ENCODE measurements at places on chromosomes 4 and X. TPM values are rescaled to one million over a fixed set of nuclear protein-coding genes. Genes with fewer than 3 reads are reported as not detected.

MAGEB1 gene
- not detected for total RNA-seq

SLC16A2 gene
- 28.5 TPM for total RNA-seq

CLDN34 gene
- not detected for total RNA-seq

FDCSP gene
- not detected for total RNA-seq

CRMP1 gene
- not detected for total RNA-seq

DCAF12L1 gene
- total RNA-seq, result not detected

CT45A2 gene
- not detected for total RNA-seq

TMEM154 gene
- total RNA-seq, result 5.5 TPM

HTN1 gene
- not detected for total RNA-seq

FAM200B gene
- 30.4 TPM for total RNA-seq

CNKSR2 gene
- total RNA-seq, result 0.99 TPM

WNK3 gene
- 10.5 TPM for total RNA-seq

SUV39H1 gene
- total RNA-seq, result 5.1 TPM

PDCL2 gene
- not detected for total RNA-seq

ANK2 gene
- 200 TPM for total RNA-seq

WAS gene
- 0.09 TPM for total RNA-seq

ASMT gene
- not detected for total RNA-seq

SMIM43 gene
- 1.1 TPM for total RNA-seq

HSFX4 gene
- not detected for total RNA-seq

FGF5 gene
- total RNA-seq, result 0.98 TPM

DCAF4L1 gene
- total RNA-seq, result 0.25 TPM

DGKK gene
- total RNA-seq, result not detected

DDX60 gene
- 49.0 TPM for total RNA-seq

MRPL1 gene
- total RNA-seq, result 36.7 TPM

COQ2 gene
- 7.4 TPM for total RNA-seq

TKTL1 gene
- total RNA-seq, result not detected

IGSF1 gene
- 0.09 TPM for total RNA-seq

FAM47A gene
- not detected for total RNA-seq

C1QTNF7 gene
- 0.18 TPM for total RNA-seq

RAB33A gene
- total RNA-seq, result 3.0 TPM

XIAP gene
- 23.8 TPM for total RNA-seq

CTAG1B gene
- not detected for total RNA-seq

SERTM2 gene
- total RNA-seq, result not detected

EOLA1 gene
- total RNA-seq, result 11.1 TPM

All from fibroblast of the aortic adventitia (primary cell).